Upper lobe of left lung (tissue), 6 donors: ENCODE measurements at places on chromosomes 7 and 10. TPM values are rescaled to one million over a fixed set of nuclear protein-coding genes. Genes with fewer than 3 reads are reported as not detected.

Gene RARRES2
- 114 TPM for total RNA-seq

Gene MBL2
- not detected for total RNA-seq

Gene SLC18A3
- total RNA-seq: not detected

Gene ATG9B
- 1.8 TPM for total RNA-seq

Gene TRIL
- total RNA-seq: 8.4 TPM
